ENCODE measurements at places on chromosomes 11 and 22.
A peak's percentile ranks its signal among the peaks of the same experiment; 100 is the strongest.

- DNase-seq: peak; percentile 75
These were observed 10.1 kb downstream of the CHST1 start for GRCh38 chr11:45655347-45655756.

- peak; percentile 70 for DNase-seq
These were observed 36.2 kb downstream of the TBC1D22A start for GRCh38 chr22:46798366-46799350.

DNA sequence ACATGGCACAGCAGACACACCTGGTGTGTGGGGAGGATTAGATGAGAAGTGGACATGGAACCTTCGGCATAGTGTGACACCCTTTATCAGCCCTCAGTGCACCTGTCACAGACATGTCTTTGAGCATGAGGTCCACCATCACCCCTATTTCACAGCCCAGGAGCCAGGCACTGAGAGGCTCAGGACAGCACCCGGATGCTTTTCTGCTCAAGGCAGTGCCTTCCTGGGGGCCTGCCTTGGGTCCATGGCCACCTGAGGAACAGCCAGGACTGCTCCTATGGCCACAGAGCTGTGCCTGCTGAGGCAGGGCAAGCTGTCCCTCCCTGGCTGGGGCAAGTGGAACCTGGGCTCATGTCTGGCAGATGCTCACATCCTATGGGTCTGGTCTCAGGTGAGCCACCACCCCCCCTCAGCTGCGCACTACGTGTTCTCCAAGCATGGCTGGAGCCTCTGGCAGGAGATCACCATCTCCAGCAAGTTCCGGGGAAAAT, 75.8 kb downstream of the MORC2 start:
- DNase-seq: no peak

- DNase-seq: no peak
These were observed 1068.8 kb downstream of the DLG2 start for GRCh38 chr11:84558085-84558905.

- DNase-seq: no peak
These were observed 518 bp downstream of the CCDC179 start for GRCh38 chr11:22859756-22860155.

DNA sequence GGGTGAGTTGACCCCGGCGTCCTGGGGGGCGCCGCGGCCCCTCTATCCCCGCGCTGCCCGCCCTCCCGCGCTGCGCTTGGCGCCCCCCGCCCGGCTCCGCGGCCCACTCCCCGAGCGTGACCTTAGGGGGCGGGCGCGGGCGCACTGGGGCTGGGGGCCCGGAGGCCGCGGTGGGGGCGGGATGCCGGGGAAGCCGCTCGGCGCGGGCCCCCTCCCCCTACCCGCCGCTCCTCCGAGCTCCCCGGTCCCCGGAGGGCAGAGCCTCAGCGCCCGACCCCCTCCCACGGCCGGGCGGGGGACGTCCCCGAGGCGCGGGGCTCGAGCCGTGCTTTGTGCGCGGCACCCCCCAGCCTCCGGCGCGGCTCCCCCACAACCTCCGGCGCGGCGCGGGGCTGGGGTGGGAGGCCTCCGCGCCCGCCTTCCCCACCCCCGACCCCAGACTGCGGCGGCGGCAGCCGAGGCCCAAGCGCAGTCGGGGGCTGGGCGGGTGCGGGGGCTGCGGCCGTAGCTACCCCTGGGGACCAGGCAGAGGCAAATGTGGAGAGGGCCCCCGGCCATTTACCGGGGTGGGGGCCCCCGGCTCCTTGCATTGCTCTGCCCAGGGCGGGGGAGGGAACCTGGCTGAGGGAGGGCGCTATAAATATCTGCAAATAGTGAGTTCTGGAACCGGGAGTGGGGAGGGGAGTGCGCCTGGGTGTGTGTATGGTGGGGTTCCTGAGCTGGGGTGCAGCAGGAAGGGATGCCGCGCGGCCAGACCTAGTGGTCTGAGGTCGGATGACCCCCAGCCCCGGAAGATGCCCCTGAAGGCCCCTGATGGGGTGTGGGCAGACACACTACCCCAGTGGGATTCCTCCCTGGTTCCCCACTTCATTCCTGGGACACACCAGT, 988 bp downstream of the MGAT3 start:
- DNase-seq: no peak
